Activated B cell treated with CpG ODN at 0.5 μM for 24 hours (primary cell): ENCODE measurements at places on chromosomes 5 and 9. TPM values are rescaled to one million over a fixed set of nuclear protein-coding genes. Genes with fewer than 3 reads are reported as not detected.

The ITGA2 gene
- 0.05 and 0.07 TPM in 2 replicates for total RNA-seq

DNA sequence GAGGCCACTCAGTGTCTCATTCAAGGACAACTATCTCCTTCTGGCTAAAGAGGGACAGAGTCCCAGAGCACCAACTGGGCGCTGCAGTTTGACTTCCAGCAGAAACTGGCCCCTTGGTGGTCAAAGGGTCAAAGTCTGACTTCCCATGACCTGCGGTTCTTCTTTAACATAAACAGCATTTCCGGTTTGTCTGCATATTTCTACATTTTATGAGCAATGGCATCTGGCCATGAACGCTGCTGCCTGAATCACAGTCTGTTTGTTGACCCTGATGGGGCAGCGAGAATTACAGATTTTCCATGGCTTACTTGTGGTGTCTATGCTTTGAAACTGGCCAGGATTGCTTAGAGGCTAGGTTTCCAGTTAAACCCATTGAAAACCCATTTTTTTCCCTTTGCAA is 1.3 kb downstream of the TNFSF15 start:
- DNase-seq = no peak

GRCh38 chr9:73370053-73370452 is 218.4 kb downstream of the ANXA1 start:
- no peak for DNase-seq

The ACOT12 gene
- not detected in 2 replicates for total RNA-seq

The SPATA31C1 gene
- total RNA-seq = not detected in 2 replicates

DNA sequence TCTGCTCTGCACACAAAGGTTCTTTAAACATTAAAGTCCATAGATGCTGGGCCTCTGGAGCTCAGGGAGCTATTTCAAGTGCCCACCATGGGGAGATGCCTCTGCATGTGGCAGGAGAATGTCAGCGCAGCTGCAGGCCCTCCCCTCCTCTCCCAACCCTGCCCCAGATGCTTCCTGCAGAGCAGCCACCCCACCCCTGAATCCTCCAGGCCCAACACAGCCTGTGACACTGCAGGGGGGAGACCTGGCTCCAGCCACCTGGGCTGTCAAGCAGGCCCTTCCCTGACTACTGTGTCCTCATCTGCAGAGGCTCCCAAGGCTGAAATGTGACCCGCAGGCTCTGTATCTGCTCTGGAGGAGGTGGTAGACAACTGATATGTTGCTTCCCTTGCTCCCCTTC is 213.9 kb downstream of the GABBR2 start:
- DNase-seq = no peak

- no peak for DNase-seq
These were observed 12.0 kb downstream of the ADRA1B start for GRCh38 chr5:159928122-159928909.

DNA sequence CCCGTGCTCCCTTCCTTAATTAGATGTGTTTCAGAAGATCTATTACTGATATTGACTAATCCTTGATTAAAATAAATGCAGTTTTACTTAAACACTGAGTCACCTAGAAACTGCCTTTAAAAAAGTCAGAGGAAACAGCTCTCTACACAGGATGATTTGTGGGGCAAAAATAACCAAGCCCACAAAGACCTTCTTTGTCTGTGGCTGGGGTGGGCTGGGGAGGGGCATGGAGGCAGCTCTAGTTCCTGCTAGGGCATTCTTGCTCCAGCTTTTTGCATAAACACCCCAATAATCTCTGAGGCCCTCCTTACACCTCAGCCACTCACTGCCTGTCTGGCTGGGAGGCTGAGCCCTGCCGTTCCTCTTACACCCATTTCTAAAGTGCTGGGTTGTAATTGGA is 227.6 kb upstream of the DAP start:
- DNase-seq = no peak

GRCh38 chr5:106312360-106312759 is 1358.4 kb downstream of the EFNA5 start:
- no peak for DNase-seq

The ZNF883 gene
- 0.33 and 1.0 TPM in 2 replicates for total RNA-seq

The KIF12 gene
- total RNA-seq = not detected in 2 replicates

- no peak for DNase-seq
These were observed 107.6 kb downstream of the ADRB2 start for GRCh38 chr5:148933903-148934432.

DNA sequence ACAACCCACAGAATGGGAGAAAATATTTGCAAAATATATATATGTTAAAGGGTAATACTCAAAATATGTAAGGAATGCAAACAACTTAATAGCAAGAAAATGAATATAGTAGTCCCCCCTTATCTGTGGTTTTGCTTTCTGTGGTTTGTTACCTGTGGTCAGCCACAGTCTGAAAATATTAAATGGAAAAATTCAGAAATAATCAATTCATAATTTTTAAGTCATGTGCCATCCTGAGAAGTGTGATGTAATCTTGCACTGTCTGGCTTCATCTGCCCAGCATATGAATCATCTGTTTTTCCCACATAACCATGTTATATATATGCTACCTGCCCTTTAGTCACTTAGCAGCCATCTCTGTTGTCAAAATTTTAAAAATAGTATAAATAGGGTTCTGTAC is 11.7 kb downstream of the CER1 start:
- no peak for DNase-seq

DNA sequence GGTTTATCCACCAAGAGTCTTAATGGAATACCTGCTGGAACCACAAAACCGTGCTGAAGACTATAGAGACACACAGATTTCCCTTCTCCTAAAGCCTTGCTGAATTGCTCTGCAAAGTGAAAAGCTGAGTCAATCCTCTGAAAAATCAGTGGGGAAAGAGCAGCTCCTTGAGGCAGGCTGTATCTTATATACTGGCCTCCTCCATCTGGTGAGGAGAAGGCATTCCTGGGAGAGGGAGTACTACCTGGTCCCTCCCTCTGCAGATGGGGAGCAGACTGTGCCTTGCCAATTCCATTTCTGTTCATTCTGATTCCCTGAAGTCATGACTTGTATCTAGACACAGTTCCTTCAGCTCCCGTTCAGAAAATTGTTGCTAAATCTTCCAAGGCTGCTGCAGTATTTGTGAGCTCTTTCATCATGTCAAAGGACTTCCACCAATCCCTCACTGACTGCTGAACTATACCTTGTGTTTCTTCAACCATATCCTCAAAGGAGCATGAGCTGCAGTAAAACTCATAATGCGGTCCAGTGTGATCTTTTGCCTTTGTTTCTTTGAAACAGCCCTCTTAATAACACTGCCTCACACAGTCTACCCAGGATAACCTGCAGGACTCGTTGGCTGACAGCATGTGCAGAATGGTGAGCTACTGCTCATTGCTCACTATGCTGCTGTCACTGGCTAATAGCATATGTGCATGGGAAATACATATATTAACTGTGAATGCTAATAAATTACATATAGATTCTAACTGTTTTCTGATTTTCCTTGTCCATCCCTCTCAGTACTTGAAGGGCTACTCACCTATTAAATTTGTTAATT is 84.5 kb downstream of the FOXD1 start:
- no peak for DNase-seq

DNA sequence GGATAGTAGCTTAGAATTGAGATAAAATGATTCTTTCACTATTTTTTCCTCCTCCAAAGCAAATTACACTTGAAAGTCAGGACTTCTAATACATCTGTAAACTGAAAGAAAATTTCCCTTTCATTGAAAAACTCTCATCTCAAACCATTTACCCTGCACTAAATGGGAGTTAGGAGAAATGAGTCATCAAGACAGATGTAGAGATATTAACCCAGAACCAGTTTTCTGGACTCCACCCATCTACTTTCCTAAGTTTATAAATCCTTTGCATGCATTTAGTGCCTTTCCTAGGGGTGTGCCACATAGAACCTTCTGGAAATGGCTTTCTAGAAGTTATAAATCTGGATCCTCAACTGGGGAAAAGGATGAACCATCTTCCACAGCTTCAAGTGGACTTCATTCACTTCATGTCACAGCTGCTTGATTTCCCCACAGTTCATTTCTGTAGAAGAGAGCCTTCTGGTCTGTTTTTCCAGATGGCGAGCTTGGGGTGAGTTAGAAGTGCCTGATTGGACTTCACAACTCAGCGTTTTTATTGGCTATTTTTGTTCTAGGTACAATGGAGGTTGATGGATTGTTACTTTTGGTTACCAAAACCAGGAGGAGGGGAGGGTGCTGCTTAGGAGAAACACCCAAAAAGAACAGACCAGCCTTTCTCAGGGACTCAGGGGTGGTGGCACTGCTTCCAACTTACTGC is 72.5 kb upstream of the GPR151 start:
- no peak for DNase-seq

GRCh38 chr5:149847611-149848010 is 97.0 kb downstream of the PDE6A start:
- no peak for DNase-seq

The MELK gene
- total RNA-seq = 0.76 and 1.2 TPM in 2 replicates

GRCh38 chr5:34499001-34499734 is 157.0 kb upstream of the RAI14 start:
- no peak for DNase-seq

GRCh38 chr5:108935611-108936010 is 187.9 kb downstream of the FER start:
- DNase-seq = no peak

DNA sequence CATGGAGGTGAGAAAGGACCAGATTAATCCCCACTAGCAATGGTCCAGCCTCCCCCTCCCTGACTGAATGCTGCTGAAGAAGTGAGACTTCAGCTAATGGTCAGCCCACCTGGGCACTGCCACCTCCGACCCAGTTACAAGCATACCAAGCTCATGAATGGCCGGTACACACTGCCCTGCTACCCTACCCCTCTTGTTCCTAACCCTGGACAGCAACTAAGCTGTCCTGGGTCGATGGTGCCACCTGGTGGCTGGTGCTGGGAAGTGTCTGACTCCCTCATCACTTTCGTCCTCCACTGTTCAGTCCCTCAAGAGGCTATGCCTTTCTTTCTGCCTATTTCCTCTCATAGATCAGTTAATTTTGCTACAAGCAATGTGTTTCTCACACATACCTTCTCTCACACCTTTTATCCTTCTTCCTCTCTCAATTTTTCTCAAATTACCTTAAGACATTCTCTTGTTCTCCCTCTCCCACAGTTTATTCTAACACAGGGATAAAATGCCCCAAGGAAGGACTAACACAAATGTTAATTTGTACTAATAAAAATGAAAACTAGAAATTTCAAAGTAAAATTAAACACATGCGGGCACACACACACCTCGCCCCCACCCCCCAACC is 42.4 kb downstream of the PAX5 start:
- DNase-seq = no peak

The TTLL11 gene
- total RNA-seq = 3.6 and 4.7 TPM in 2 replicates

GRCh38 chr9:11757408-11757807 is 935.8 kb upstream of the TYRP1 start:
- no peak for DNase-seq

- DNase-seq = no peak
These were observed 71.3 kb upstream of the HTR4 start for GRCh38 chr5:148725675-148726074.

GRCh38 chr5:43636076-43636475 is 33.1 kb downstream of the NNT start:
- no peak for DNase-seq

- DNase-seq = no peak
These were observed 70.7 kb upstream of the TAF1L start for GRCh38 chr9:32706004-32706724.

DNA sequence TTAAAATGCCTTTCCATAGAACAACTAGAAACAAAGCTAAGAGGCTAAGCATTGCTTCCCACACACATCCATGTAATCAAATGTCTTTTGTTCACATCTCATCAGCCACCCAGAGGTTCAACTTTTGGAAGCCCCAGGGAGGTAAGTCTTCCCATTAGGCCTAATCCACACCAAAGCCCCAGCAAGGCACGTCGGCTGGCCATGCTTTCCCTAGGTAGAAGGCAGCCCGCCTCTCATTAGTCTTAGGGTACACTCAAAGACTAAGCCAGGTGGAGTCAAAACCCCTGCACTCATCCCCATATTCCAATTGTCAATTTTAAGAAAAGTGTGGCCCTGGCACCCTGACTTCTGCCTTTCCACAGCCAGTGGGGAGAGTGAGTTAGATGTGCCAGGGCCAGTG is 87.9 kb downstream of the ATPSCKMT start:
- DNase-seq = no peak

DNA sequence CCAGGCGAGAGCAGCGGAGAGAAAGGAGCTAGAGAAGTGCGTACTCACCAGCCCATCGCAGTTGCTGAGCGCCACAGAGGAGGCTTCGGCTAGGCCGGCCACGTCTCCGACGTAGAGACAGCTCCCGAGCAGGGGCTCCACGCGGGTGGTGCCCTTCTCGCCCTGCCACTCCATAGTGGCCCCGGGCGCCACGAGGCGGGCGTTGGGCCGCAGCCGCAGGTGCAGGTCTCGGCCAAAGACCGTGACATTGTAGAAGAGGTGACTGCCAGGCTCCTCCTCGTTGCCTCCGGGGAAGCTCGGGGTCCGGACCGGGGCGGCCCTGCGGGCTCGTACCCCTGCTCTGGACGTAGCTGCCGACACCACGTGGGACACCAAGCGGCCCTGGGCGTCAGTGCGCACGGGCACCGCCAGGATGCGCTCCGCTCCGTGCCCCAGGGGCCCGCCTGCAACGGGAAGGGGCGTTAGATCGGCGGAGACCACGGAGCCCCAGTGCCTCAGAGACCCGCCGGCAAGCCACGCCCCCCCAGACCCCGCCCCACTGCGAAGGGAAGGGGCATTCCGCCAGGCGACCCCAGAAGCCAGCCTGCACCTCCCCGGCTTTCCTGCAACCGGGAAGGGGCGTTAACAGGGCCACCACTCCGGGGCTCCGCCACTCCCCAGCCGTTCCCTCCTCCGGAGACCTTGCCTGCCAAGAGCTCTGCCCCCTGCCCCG is 1.4 kb downstream of the ADAMTS2 start:
- DNase-seq = no peak

The ITK gene
- 0.18 and 0.86 TPM in 2 replicates for total RNA-seq

DNA sequence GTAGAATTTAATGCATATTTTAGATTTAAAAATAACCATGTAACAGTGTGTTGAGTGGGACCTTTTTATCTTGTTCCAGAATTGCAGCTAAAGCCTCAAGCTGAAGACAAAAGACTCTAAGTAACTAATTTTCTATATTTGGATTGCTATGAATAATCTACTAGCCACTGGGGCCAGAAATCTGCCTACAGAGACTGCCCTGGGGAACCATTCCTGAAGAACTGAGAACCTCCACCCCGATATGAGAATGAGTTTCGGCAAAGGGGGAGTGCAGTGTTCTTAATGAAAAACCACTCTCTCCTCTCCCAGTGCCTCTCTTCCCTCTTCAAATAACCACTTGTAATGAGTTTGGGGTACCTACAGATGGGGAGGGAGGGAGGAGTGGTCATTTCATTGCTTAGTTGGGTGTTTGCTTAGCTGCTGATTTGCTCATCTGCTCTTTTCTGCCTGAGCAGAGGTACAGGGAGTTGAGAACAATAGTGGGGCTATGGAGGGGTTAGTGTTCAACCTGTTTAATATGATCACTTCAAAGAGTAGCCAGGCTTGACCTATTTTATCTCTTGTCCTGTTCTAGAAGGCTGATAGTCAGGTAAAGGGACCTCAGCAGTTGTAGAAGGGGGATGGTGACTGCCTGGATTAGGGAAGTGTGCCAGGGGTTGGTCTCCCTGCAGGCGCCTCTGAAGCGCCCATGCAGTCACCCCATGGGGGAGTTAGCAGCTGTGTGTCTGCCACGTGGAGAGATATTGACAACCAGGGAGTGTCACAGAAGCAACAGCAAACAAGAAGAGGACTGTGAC is 47.7 kb downstream of the ATG10 start:
- DNase-seq = no peak
